Fibroblast of the aortic adventitia (primary cell): ENCODE measurements at places on chromosomes 1 and 21. TPM values are rescaled to one million over a fixed set of nuclear protein-coding genes. Genes with fewer than 3 reads are reported as not detected.
A peak's percentile ranks its signal among the peaks of the same experiment; 100 is the strongest.

DNA sequence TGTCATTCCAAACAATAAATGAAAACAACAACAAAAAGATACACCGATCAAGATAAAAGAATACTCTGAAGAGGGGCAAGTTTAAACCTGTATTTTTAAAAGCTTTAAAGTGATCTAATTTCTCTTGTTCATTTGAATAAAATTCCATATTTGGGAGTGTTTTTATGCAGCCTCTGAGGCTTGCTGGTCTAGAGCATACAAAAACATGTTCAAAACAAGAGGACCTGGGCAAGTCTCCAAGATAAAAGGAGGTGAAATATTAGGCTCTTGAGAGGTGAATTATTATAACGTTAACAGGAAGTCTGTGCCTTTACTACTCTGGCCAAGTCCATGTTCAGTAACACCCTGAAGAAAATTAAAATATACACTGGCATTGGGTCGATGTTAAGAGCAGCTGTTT is 20.1 kb downstream of the URB1 start:
- DNase-seq, result peak; percentile 24

GRCh38 chr1:59986516-59987310 is 60.1 kb upstream of the CYP2J2 start:
- DNase-seq, result peak; percentile 54

DNA sequence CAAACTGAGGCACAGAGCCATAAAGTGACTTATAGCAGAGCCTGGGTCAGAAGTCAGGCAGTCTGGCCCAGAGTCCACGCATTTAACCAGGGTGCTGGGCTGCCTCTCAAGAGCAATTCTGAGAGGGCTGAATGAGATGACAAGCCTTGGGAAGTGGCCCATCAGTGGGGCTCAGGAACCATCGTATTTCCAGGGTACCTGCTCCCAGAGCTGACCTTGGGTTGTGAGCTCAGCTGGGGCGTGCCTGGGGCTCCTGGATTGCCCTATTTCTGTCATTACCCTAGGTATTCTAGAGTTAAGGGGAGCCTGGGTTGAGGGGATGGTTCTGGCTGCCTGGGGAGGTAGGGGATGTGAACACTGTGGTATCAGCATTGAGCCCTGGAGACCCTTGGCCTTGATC is 49.4 kb downstream of the LGR6 start:
- no peak for DNase-seq

- DNase-seq, result peak; percentile 34
Measured at GRCh38 chr1:58780836-58781452, 2.9 kb downstream of the JUN start.

DNA sequence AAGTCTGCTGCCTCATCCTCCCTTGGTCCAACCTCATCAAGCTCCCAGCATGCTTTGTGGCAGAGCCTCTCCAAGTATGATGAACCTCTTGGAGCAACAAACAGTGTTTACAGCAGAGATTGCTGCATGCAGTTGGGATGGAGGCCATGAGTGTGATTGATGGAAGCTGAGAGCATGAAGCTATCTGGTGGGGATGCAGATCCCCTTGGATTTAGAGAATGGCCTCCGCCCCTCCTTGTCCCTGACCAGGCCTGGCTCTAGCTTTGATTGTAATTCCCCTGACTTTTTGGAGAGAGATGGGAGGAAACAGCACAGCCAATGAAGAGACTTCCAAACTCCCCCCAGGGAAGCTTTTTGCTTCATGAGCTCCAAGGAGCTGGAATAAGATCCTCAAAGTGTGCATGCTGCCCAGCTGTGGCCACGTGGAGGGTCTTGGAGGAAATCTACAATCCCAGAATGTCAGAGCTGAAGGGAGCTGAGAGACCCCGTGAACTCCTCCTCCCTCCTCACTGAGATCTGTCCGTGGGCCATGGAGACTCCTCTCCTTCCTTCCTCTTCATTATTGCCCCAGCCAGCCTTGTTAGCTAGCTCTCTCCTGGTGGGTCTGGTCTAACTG is 165.3 kb upstream of the USP24 start:
- DNase-seq, result peak; percentile 26

GRCh38 chr1:39727221-39727931 is 11.3 kb upstream of the PPIE start:
- DNase-seq, result no peak

DNA sequence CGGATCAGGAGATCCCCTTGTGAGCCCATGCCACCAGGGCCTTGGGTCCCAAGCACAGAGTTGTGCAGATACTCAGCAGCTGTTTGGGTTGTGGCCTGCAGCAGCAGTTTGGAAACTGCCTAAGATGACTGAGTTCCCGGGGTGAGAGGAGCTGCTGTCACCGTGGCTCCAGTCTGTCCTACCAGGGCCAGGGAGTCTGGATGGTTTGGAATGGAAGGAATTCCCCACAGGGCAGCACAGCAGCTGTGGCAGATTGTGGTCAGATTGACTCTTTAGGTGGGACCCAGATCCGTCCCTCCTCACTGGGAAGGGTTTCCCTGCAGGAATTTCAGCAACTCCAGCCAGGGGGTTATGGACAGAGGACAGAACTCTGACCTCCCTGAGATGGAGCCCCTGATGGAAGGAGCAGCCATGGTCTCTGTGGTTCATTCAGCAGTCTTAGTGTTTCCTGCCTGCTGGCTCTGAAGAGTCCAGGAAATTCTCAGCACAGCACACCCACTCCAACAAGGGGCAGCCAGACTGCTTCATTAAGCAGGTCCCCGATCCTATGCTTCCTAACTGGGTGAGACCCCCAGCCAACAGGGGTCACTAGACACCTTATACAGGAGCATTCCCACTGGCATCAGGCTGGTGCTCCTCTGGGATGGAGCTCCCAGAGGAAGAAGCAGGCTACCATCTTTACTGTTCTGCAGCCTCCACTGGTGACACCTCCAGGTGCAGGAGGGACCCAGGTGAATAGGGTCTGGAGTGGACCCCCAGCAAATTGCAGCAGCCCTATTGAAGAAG is 51.5 kb upstream of the TNFSF4 start:
- DNase-seq, result no peak

DNA sequence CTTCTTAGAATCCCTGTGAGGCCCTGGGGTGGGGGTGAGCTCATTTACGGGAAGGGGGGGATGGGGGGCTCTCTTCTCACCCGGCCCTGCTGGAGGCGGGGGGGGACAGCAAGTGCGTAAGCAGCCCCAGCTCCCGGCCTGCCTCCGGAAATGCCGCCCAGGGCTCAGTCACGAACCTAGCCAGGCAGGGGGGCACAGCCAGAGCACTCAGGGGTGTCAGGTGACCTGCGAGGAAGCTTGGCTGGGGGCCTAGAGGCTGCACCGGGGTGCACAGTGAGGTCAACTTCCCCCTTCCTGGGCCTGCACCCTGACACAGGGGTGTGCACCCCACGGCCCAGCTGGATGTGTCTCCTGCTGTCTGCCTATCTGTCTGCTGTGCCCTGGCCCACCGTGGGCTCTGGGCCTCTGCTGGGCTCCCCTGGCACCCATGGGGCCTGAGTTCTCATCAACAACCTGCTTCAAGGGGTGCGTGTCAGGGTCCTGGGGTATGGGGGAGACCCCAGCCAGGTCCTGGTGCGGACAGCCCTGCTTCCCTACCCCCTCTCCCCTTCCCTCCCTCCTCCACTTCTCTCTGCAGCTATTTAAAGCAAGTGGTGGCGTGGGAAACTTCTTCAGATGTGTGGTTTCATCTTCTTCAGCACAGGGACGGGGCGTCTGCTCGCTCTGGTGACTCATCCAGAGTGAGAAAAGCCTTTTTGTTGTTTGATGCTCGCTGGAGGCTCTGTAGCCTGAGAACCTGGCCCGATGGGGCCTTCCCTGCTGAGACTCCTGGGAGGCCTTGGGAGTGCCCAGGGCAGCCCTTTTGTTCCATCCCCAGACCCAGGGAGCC is 92.5 kb upstream of the RUNX3 start:
- DNase-seq, result peak; percentile 61

DNA sequence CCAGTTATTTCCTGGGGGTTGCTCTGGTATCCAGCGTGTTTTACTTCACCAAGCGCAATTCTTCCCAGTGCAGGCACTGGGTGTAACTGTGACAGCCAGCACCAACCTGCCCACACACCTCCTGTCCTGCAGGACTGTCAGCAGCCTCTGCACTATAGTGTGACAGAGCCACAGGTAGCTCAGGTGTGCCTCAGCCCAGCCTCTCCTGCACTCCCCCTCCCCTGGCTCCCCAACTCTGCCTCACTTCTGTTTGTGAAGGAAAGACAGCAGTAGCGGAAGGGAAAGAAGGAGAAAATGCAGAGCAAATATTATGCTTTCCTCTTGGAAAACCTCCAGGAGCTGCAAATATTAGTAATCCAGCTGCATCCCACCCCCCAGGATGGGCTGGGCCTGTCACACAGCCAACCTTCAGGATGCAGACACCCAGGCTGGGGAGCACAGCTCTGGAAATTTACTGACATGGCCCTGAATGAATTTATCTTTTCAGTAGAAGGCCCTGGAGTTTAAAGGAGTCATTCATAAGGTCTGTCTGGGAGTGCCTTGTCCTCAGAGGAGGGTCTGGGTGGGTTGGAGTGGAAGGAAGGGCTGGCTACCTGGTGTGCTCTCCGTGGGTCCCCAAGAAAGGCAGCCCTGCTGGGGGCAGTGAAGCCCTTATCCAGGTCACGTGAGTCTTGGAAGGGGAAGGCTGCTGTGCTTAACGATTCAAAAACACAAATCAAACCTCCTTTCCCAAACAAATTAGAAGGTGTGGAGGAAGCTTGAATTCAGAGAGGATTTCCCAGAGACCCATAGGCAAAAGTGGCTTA is 20.9 kb downstream of the CAPN2 start:
- no peak for DNase-seq

SSX2IP gene
- 34.9 and 40.3 TPM in 2 replicates for total RNA-seq

CR2 gene
- total RNA-seq, result not detected in 2 replicates

STPG1 gene
- 2.3 and 10.0 TPM in 2 replicates for total RNA-seq

TTC22 gene
- under 0.01 TPM in 1 of 2 replicates, not detected in the other for total RNA-seq

HUNK gene
- 0.45 and 4.3 TPM in 2 replicates for total RNA-seq

FASLG gene
- not detected in 2 replicates for total RNA-seq
